Stimulated activated CD4-positive, alpha-beta T cell treated with anti-CD3 and anti-CD28 coated beads, Interleukin-4, amount 100 ng/mL, for 1 hour (primary cell): ENCODE measurements at places on chromosomes 13 and 19.

GRCh38 chr19:35098413-35099049, 17.1 kb upstream of the FXYD3 start:
- no peak for DNase-seq

DNA sequence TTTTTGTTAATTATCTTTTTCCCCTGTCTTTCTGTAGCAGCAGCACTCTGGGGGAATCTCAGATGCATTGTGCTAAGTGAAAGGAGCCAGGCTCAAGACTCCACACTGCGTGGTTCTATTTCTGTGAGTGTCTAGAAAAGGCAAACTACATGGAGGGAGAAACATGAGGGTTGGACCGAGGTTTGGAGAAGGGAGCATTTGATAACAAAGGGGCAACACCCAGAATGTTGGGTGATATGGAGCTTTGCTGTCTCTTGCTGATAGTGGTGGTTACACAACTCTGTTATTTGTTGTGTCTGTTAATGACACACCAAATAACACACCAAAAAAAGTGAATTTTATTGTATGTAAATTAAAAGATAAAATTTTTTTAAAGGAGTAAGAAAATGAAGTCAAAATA, 107.8 kb downstream of the COL4A2 start:
- DNase-seq: no peak

GRCh38 chr13:81539643-81540150, 1198.8 kb upstream of the SPRY2 start:
- DNase-seq: no peak

DNA sequence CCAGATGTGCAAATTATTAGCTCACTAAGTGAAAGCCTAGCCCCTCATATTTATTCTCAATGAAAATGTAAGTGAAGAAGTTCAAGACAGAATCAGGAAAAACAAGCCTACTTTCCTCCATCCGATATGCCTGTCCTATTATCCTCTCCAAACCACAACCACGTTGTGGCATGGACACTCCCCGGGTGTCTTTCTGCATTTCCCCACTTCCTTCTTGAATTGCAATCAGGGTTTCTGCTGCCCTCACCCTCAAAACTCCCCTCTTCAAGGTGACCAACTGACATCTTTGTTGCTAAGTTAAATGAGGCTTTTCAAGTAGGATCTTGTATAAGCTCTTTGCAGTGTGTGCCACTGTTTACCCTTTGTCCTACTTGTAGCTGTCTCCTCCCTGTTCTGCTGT, 11.8 kb downstream of the SLC25A30 start:
- DNase-seq: no peak

- no peak for DNase-seq
These were observed 126.1 kb upstream of the KL start for GRCh38 chr13:32889986-32890565.

DNA sequence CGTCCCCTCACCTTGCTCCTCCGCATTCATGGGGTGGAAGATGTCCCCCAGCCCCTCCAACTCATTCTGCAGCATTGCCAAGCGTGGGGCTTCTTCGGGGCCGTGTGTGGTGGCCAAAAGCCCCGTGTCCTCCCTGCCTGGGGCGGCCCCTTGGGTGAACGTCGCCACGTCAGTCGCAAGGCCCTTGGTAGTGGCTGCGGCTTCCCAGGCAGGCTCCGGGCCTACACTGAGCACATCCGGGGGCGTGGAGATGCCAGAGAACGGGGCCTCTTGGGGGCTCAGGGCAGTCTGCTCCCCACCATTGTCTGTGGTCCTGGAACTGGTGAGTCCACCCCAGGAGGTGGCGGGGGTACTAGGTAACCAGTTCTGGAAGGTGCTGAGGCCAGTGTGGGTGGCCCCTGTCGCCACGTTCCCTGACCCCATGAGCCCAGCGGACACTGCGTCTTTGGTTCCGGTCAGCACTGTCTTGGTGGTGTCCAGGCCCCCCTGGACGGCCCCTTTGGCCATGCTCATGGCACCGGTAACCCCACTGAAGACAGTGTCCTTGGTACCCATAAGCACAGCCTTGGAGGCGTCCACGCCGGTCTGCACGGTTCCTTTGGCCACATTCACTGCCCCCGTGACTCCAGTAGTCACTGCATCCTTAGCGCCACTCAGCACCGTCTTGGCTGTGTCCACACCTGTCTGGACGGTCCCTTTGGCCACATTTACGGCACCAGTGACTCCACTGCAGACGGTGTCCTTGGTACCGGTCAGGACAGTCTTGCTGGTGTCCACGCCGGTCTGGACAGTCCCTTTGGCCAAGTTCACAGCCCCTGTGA, 7.6 kb downstream of the PLIN4 start:
- no peak for DNase-seq

- no peak for DNase-seq
These were observed 7.9 kb downstream of the TLE5 start for GRCh38 chr19:3054265-3054971.
